Kasumi-1 (cell line): ENCODE measurements at places on chromosomes 1 and 21.

- DNase-seq = no peak
These were observed 54.8 kb downstream of the CLSTN1 start for GRCh38 chr1:9768983-9769382.

- DNase-seq = no peak
These were observed 61.5 kb upstream of the KLHDC7A start for GRCh38 chr1:18419113-18419844.

GRCh38 chr1:201656311-201657032, 117.5 kb downstream of the NAV1 start:
- DNase-seq = peak; percentile 6

GRCh38 chr1:29756085-29756484, 519.8 kb downstream of the PTPRU start:
- no peak for DNase-seq

DNA sequence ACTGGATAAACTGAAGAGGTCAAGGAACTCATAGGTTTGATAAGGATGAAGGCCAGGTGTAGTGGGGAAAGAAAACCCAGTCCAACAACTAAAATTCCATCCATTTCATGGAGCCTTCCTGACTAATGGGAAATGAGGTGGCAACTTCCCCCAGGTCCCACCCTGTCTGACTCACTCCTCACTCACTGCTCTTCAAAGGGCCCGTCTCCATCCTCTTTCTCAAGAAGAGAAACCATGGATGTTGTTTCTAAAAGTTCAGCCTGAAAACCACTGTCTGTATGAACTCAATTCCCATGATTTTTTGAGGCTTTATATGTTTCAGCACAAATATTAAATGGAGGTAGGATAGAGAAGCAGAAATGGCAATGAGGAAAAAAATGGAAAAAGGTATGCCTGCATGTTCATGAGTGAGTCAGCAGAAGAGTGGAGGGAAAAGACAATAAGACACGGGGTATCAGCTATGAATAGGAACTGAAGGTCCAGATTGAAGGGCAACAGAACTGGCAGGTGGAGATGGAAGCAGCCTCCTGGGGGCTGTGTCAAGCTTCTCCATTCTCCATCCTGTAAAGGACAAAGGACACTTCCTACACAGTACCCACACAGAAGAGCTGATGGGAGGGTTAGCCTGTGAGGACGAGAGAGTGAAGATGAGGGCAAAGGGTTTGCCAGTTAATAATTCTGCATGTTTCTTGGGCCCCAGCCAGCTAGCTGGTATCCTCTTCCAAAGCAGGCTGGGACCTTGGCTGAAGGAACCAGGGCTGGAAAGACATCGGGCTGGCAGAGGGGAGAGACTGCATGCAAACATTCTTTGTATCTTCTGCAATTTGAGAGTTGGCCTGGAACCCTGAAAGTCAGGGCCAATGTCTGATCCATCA, 5.5 kb upstream of the ELOVL1 start:
- no peak for DNase-seq

DNA sequence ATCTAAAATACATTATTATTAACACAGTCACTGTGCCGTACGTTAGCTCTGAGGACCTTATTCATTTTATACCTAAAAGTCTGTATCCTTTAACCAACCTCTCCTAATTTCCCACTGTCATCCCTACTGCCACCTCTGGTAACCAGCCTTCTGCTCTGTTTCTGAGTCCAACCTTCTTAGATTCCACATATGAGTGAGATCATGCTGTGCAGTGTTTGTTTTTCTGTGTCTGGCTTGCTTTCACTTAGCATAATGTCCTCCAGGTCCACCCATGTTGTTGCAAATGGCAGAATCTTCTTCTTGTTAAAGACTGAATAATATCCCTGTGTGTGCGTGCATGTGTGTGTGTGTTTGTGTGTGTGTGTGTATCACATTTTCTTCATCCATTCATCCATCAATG, 64.2 kb downstream of the ETS2 start:
- DNase-seq = no peak

DNA sequence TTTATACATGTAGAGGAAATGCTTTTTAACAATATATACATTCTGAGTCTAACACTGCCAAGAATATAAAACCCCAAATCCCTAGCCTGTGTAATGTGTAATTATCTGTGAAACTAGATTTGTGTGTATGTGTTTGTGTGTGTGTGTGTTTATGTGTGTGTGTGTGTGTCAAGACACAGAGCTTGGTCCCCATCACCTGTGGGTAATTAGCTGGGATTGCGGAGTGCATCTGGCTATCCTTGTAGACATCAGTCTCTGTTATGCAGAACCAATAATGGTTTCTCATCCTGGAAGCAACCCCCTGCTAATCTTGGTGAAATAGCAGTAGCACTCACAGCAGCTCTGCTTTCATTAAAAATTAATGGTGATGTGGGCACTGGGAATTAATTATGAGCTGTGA, 26.3 kb upstream of the ST6GALNAC3 start:
- no peak for DNase-seq

DNA sequence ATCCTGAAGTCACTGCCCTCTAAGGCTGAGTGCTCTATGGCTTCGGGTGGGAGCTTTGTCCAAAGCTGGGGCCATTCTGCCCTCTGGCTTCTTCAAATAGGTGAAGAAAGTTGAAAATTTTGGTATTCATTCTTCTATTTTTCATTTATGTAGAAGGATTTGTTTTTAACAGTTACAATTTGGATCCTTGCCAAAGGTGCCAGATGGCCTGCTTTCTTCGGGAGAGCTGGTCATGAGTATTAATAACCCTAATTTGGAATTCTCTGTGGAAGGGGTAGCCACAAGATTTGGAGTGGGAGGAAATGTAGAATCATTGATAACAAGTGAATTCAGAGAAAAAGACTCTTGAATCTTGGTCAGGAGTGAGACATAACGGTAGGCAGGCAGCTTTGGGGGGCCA, 370.4 kb upstream of the ST6GALNAC5 start:
- no peak for DNase-seq

- no peak for DNase-seq
These were observed 113.7 kb upstream of the IFFO2 start for GRCh38 chr1:19070197-19070651.
